Activated CD8-positive, alpha-beta memory T cell treated with anti-CD3 and anti-CD28 coated beads for 1 hour (primary cell): ENCODE measurements at places on chromosomes 2 and 18.

- no peak for DNase-seq
These were observed 56.5 kb downstream of the GNAL start for GRCh38 chr18:11745521-11745920.

DNA sequence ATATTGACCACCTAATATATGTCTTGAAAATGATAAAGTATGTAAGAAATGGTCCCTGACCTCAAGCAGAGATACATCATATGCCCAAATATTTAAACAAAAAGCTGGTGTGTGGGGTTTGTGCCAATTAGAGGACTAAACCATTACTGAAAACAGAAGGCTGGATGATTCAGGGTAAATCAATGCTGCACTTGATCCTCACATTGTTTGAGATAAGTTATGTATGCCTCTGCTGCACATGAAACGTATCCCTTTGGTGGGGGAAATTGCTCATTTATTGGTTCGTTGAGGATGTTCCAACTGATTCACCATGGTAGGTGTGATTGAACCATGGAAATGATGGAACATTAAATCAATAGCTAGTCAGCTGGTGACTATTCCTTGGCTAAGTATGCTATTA, 24.7 kb upstream of the DARS1 start:
- no peak for DNase-seq

DNA sequence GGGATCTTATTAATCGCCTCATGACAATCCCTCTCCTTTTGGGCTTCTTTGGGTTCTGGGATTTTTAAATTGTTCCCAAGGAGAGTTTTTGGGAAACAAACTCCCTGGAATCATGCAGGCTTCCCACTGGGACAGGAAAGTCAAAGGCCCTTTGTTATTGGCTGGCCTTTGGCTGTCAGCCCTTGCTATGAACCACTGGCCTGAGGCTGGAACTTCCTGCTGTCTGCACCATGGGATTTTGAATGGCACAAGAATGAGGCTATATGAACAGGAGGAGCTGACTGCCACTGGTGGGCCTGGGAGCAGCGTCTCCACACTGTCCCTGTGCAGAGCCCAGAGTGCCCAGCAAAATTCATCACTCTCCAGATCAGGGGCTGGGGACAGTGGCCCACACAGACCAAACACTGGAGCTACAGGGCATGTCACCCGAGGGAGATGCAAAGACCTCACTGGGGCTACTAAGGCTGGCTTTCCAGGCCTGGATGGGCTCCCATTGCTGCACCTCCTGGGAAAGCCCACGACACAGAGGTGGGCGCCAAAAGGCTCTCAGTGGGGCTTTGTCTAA, 35.7 kb downstream of the STEAP3 start:
- no peak for DNase-seq

DNA sequence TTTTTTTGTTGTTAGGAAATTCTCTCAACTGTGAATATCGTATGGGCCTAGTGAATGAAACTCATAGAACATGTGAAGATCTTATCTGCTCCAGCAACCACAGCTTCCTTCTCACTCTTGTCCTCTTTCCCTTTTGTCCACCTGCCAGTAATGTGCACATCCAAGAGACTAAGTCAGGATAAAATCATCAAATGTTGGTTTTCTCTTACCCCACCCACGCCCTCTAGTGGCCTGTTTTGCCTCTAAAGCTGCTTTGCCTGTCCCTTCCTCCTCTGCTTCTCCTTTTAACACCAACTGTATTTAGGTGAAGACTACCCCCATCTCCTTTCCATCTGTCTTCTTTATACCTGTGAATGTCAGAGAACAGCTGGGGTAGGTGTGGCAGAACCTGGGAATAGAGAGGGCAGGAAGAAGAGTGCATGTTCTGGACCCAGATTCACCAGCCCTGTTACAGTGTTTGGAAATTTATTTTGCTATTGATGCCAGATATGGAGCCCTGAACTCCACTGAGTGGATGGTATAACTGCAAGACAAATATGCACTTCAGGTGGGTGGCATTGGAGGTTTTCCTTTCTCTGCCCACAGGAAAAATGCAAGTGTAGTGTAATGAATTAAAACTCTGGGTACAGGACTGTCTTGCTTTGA, 8.4 kb upstream of the MGAT5 start:
- DNase-seq, result peak; percentile 57

- no peak for DNase-seq
These were observed 14.9 kb downstream of the SLC9A4 start for GRCh38 chr2:102487761-102488462.

GRCh38 chr2:182666674-182667314, 49.3 kb upstream of the DNAJC10 start:
- DNase-seq, result no peak
